ENCODE measurements at places on chromosomes 1 and 21.

DNA sequence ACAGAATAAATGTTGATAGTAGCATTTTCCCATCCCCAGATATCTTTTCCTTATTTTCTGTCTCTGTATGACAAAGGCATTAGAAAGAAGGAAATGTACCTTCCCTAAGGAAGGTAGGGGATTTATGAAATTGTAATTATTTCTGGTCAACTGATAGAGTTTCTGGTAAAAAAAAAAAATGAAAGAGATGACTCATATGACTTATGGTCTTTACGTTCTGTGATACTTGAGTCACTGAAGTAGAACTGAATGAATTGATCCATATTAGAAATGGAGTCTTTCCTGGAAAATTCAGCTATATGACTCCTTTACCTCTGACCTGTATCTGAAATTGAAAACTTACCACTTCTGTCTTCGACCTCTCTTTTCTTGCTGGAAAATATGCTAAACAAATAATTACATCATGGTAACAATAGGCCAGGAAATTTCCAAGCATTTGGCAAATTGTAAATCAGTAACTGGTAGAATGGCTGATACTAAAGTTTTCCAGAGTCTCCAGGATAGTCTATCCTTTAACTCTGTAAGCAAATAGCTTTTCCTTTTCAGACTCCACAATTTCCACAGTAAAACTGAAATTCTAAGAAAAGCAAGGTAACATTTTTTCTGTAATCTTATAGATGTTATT, 364.3 kb upstream of the PTBP2 start:
- no peak for DNase-seq

DNA sequence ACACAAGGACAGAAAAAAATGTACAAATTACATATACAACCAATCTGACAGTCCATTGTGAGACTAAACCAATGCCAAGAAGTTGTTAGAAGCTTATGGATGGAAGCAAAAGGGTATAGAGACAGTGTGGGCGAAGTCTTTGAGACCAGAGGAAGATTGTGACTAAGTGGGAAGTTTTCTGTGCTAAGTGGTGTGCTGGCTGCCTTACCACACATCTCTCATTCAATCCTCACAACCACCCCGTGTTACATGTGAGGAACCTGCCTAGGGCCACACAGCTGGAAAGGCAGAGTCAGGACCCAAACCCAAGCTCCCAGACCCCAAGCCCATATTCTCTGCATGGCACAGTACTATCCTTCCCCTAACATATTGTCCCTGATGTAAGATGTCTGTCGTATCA, 53.5 kb upstream of the DUSP10 start:
- DNase-seq: no peak

DNA sequence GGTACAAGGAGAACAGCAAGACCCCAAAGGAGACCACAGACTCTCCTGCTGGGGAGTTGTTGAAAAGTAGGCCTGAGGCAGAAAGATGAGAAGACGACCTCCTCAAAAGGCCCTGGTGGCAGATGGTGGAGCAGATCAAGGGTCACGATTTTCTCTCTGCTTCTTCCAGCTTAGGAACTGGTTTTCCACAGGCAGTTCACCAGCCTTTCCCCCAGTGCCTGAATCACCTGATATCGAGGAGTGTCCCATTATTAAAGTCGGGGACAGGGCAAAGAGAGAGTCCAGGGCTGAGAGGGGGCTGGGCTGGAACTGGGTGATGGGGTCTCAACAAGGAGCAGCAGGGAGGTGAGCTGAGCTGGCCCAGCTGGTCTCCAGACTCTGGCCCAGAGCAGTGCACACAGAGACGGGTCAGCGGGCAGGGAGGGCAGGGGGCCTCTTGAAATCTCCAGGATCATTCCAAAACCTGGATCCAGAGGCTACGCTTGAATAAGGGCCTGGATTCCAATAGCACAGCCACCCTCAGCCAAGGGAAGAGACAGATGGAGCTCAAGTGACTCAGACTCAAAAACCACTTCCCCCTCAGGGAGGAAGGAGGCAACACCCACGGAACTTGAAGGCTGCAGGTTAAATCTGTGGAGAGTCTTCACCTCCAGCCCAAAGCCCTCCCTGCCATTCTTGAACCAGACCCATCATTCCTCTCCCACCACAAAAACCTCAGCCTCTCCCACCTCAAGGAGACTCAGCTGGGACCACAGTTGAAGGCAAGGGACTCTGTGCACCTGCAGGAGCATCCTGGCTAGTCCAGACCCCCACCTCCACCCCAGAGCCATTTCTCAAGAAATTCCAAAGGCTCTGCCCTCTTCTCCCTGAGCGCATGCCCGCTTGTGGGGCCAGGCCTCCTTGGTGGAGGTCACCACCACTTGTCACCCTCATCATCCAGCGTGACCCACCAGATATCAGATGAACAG, at the start of gene S100A5:
TSS of gene S100A5 (minus strand) at position 541 of the 968 bp plus-strand sequence. CDS start 743 bp downstream, outside the sequence.
- no peak for DNase-seq

DNA sequence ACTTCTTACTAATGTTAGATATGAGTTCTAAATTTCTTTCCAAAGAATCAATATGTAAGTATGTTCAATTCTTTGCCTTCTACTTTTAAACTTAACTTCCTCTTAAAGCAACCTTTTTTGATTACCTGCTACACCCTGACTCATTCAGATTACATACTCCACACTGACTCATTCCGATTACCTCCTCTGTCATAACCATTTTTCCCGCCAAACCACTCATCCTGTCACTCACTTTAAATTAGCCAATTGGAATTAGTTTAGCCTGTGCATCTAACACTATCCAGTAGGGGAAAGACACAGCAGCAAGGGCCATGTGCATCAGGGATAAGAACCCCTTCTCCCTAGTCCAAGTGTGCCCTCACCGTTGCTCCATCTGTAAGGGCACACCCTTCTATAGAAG, 815.5 kb downstream of the BRINP3 start:
- DNase-seq: no peak

DNA sequence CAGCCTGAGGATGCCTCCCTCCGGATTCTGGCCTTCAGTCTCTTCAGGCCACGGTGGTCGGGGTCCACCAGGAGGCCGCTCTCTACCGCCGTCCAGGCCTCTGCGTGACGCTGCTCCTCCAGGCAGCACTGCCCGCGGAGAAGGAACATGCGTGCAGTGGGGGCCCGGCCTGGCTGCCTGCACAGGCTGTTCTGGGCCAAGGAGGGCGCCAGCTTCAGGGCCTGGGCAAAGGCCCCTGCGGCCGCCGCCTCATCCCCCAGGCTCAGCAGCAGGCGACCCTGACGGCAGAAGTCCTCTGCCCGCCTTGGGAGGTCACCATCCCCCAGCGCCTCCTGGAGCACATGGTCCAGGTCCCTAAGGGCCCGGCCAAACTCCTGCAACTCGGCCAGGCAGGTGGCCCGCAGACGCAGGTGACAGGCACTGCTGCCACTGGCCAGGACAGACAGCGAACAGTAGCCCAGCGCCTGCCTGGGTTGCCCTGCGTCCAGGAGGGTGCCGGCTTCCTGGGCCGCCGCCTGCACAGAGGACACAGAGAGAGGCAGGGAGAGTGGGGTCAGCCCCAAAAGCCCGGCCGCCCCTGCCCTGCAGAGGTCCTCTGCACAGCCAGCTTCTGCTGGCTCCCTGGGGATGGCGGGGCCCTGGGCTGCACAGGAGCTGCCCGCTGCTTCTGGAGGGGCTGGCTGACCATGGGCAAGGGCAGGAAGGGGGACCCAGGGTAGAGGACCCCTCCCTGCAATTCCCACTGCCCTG, 8.7 kb upstream of the MMEL1 start:
- DNase-seq: no peak

DNA sequence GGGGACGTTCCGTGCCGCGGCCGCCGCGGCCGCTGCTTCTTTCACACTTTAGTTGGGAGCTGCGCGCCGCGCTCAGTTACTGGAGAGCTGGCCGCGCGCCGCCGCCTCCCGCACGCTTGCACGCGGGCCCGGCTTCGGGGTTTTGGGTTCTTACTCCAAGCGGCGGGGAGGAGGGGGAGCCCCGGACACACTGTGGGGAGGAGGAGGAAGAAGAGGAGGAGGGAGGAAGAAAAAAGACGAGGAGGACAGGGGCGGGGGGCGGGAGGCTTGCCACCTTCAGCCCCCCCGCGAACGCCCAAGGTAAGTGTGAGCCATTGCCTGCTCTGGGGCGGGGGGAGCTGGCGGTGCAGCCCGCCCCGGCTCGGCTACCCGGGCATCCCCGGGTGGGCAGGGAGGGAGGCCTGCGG, 243 bp downstream of the C1orf21 start:
- DNase-seq: no peak

DNA sequence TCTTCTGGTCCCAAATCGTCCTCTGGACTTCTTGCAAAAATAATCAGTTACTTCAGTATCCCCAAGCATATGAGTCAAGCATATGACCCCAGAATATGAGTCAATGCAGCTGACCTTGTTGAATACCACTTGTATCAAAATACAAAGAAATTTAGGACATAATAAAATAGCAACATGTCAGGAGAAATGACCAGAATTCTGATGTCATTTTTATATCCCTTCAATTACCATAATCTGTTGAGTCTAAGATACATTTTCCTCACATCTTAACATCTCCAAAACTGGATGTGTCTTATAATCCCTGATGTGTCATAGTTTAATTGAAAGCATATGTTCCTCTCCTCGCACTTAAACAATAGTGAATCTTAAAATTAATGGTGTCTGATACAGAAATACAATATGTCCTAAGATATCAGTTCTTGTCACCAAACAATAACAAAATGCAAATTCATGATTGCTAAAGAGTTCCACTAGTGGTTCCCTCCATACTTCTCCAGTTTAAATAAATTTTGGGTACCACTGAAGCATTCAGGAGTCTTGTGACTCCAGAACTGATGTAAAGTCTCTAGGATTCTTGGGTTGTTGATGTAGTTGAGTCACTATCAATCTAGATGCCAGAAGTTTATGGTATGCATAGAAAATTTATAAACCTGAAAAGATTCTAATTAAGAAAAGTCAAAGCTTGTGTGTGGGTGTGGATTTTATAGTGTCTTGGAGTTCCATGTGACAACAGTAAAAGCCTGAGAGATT, 41.8 kb downstream of the KIFAP3 start:
- no peak for DNase-seq

GRCh38 chr1:23148084-23148483, 20.6 kb downstream of the LUZP1 start:
- DNase-seq: no peak

- DNase-seq: no peak
Observed at GRCh38 chr1:198701250-198701649, 62.4 kb downstream of the PTPRC start.

GRCh38 chr1:228045871-228046270, 36.6 kb upstream of the ARF1 start:
- DNase-seq: no peak

- DNase-seq: no peak
Observed at GRCh38 chr21:29219165-29219770, 79.5 kb upstream of the BACH1 start.

- no peak for DNase-seq
Observed at GRCh38 chr21:45592208-45592619, 50.0 kb upstream of the SLC19A1 start.

- DNase-seq: no peak
Observed at GRCh38 chr1:92949937-92950817, 11.1 kb downstream of the DIPK1A start.

DNA sequence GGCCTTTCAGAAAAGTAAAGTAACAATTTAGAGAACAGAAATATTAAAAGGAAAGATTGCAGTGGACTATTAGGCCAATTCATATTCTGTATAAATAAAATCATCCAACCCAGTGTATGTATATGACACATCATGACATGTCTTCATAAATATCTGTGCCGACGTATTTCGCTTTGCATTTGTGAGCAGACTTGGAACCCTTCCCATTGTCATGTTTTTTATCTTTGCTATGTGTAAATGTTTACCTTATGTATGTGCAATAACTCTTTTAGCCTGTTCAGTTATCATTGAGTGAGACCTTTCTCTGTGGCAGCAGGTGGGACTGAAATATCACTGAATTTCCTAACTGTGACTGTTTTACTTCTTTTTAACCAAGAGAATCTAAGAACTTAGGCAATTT, 58.0 kb upstream of the FAM3B start:
- DNase-seq: no peak

DNA sequence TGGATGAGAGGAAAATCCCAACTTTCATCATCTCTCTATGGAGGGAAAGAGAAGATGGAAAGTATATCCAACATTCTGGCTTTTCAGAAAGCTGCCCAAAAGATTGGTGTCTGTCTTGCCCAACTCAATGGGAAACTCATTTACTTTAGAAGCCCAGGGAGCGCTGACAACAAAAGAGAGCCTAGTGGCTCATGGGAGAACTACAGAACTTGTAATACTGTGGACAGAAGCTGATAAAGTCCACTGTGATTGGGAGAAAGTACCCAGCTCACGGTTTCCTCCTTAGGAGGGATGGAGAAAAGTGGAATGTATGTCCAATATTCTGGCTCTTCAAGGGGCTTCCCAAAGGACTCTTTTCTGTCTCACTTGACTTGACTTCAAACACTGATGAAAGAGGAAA, 66.0 kb downstream of the RGS21 start:
- peak; percentile 11 for DNase-seq

DNA sequence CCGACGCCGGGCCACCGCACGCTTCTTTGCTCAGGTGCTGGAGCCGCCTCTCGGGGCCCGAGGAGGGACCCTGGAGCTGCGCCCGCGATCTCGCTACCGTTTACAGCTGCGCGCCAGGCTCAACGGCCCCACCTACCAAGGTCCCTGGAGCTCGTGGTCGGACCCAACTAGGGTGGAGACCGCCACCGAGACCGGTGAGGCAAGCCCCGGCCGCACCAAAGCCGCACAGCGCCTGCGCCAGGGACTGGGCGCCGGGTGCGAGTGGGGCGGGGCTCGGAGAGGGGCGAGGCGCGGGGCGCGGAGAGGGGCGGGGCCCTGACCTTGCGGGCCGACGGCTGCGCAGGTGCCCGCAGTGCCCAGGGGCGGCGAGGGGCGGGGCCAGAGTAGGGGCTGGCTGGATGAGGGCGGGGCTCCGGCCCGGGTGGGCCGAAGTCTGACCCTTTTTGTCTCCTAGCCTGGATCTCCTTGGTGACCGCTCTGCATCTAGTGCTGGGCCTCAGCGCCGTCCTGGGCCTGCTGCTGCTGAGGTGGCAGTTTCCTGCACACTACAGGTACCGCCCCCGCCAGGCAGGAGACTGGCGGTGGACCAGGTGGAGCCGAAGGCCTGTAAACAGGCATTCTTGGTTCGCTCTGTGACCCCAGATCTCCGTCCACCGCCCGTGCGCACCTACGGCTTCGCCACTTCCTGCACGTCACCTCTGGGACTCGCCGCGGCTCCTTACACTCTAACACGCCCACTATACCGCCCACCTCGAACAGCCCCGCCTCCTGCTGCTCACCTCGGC, 9.8 kb upstream of the CDC20 start:
- DNase-seq: peak; percentile 95

- DNase-seq: peak; percentile 77
Observed at GRCh38 chr1:198699167-198700015, 60.6 kb downstream of the PTPRC start.

All from HEK293T (cell line).